SHP77 (cell line): ENCODE measurements at places on chromosomes 3 and 15.

GRCh38 chr15:38453971-38454695 is at the start of gene FAM98B:
FAM98B (plus strand) TSS chr15:38454127; CDS start chr15:38454162, 35 bp downstream.
- DNase-seq: peak; percentile 63

DNA sequence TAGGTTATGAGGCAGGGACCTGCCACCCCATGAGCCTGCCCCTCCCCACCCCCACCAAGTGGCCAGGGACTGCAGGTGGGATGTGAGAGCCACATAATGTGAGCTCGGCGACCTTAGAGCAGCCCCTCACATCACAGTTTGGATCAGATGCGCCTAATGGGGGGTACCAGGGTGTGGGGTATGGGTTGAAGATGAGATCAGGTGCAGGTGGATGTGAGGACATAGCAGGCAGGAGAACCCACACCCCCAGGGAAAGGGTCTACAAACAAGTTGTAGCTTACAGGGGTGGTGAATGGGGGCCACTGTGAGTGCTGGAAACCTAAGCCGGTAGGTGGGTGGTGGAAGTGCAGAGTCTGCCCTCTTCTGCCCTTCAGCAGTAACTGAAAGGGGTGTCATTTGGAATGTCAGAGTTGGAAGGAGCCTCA is 94.0 kb downstream of the CORO2B start:
- DNase-seq: no peak

DNA sequence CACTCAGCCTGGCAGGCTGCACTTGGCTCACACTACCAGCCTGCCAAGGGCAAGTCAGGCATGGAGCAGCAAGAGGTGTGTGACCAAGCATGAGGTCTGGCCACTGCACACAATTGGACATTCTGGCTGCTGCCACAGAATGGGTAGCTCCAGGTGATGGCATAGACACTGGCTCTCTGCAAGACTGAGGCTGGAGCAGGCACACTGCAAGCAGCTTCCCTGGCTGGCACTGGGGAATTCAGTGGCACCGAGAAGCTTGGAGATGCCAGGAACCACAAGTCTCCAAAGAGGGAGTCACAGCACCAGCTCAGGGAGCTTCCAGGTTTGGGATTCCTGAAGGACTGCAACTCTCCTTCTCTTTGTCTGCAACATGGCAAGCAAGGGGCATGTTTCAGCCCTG is 42.0 kb upstream of the KCNH8 start:
- no peak for DNase-seq

GRCh38 chr3:183327343-183327742 is 74.3 kb downstream of the B3GNT5 start:
- DNase-seq: no peak

DNA sequence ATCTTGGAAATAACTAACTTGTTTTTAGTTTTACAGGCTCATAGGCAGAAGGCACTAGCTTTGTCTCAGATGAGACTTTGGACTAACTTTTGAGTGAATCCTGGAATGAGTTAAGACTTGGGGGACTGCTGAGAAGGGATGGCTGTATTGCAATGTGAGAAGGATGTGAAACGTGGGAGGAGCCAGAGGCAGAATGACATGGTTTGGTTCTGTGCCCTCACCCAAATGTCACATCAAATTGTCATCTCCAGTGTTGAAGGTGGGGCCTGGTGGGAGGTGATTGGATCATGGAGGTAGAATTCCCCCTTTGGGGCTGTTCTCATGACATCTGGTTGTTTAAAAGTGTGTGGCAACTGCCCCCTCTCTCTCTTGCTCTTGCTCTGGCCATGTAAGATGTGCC is 28.8 kb upstream of the CCDC50 start:
- DNase-seq: no peak

DNA sequence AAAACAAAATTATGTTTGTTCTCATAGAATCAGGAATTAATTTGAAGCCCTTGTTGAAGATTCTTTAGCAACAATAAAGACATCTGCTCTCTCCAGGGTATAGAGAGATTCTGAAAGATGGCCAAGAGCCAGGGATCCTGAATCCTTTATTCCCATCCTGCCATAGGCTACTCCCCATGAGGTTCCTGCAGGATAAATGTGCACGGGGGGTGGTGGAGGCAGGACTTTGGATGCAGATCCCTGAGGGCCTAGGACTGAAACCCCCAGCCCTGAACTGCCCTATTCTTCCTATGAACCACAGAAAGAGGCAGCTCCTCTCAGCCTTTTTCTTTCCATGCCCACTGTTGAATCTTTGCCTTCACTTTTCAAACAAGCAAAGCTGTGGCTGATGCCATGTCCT is 17.1 kb downstream of the TMEM108 start:
- DNase-seq: no peak

DNA sequence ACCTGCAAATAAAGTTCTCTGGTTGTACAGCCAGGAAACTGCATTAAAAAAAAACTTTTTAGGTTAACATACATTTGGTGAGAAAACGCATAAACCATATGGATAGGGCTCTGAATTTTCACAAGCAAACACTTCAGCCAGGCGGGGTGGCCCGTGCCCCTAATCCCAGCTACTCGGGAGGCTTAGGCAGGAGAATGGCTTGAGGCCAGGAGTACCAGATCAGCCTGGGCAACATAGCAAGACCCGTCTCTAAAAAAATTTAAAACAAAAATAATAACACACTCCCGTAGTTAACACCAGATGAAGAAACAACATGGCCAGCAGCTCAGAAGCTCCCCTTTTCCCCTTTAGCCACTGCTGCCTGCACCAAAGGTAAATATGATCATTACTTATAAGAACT is 3.2 kb upstream of the RPL14 start:
- no peak for DNase-seq

DNA sequence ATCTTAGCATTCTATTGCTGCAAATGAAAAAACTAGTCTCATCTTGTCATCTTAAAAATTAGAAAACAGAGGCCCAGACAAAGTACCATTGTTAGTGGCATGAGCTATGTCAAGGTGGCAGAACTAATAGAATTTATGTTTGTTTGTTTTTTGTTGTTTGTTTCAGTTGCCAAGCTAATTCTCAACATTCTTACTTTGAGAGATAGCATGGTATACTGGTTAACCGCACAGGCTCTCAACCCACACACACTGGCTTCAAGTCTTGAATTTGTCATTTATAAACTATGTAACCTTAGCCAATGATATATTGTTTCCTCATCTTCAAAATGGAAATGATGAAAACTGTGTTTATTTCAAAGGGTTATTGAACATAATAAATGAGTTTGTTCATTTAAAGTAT is 367.6 kb upstream of the PLSCR5 start:
- DNase-seq: no peak

- no peak for DNase-seq
Measured at GRCh38 chr3:195159814-195160165, 111.2 kb downstream of the XXYLT1 start.

DNA sequence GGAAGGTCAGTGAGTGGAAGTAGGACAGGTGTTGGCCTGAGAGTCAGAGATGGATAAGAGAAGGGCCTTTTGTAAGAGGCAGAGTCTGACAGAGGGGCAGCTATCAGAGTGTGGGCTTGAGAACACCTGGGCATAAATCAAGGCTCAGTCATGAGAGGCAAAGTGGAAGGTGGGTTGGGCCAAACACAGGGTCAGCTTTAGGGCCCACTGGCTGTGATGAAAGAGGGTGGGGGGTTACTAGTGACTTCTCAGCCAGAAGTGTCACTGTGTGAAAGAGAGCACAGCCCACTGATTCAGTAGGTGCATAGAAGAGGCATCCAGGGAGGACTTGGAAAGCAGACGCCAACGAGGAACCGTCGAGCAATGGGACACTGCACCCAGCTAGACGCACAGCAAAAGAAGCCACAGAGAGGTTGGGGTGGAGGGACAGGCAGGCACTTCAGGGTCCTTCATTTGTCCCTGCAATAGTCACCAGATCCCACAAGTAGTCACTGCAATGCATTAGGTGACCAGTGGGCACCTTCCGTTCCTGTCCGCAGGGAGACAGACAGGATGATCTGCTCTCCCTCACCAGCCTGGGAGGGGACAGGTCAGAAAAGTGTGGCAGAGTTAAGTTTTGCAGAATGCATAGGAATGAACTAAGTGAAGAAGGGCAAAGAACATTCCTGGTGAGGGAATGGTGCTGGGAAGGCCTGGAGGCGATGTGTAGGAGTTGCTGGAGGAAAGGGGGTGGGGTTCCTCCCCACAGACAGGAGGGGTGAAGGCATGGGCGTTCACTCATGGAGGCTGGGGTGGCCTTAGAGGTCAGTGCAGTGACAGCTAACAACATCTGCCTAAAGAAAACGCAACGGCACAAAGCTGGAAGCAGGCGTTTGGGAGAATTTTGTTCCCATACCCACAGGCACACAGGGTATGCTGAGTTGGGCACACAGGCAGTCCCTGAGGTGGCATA is 36.3 kb downstream of the MESD start:
- no peak for DNase-seq

DNA sequence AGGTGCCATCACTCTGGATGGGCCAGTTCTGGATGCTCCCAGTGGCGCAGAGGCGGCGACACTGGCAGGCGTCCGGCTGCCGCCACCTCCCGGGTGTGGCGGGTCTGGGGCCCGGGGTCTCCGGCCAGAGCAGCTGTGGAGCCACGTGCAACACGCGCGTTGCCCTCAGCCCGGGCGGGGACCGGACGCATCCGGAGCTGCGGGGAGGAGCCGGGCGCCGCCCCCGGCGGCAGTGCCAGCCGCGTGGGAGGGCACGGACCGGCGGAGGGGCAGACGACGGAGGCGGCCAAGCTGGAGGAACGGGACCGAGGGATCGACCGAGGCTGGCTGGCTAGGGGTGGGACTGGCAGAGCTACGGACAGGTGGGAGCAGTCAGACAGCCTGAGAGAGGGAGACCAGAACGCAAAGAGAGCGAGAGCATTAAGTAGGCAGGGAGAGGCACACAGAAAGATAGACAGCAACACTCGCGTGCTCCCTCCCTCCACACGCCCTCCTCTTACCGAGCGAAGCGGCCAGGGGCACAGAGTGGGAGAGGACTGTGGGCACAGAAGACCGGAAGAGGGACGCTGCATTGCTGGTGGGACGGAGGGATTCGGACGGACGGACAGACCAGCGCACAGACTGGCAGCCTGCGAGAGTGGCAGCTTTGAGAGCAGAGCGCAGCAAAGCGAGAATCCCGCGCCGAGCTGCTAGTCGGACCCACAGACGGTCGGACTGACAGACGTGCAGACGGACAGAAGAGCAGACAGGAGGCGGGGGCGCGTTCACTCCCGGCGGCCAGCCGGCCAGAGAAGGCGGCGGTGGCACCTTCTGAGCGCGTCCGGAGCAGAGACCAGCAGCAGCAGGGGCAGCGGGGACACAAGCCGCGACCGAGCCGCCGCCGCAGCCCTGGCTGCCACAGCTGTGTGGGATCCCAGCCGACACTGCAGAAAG is at the start of gene ARPP21:
Gene ARPP21, plus strand, starts transcription at position 272 of the 933 bp plus-strand sequence. CDS start 42,227 bp downstream, outside the sequence.
- no peak for DNase-seq

DNA sequence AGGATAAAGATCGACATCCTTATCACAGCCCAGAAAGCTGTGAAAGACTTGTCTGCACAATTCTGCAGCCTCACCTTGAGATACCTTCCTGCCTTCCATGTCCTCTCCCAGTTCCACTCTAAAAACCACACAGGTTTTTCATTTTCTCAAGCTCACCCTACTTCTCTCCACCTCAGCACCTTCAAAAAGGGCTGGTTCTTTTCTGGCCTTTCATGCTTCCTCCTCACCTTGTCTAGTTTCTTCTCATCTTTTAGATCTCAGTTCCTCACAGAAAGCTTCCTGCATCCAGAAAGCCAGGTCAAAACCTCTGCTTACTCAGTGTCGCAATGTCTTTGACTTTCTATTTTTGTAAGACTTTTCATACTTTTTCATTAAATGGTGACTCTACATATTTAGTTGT is 140.2 kb upstream of the STT3B start:
- no peak for DNase-seq
